Stimulated activated naive CD4-positive, alpha-beta T cell treated with Interleukin-2 at 50 U/mL for 16 hours (primary cell): ENCODE measurements at places on chromosomes 11 and 22.

DNA sequence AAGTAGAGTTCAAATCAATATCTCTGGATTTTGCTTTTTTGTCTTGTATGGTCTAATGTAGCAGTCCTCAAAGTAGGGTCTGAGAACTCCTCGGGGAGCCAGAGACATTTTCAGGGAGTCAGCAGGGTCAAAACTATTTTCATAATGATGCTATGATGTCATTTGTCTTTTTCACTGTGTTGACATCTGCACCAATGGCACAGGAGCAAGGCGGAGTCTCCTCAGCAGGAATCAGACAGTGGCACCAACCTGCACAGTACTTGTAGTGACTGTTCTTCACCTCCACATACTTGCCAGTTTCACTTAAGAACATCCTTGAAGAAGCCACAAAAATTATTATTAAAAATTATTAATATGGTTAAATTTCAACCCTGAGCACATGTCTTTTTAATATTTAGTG, 14.9 kb upstream of the FXYD6 start:
- no peak for DNase-seq

GRCh38 chr11:102476812-102477211, 24.2 kb upstream of the TMEM123 start:
- no peak for DNase-seq

DNA sequence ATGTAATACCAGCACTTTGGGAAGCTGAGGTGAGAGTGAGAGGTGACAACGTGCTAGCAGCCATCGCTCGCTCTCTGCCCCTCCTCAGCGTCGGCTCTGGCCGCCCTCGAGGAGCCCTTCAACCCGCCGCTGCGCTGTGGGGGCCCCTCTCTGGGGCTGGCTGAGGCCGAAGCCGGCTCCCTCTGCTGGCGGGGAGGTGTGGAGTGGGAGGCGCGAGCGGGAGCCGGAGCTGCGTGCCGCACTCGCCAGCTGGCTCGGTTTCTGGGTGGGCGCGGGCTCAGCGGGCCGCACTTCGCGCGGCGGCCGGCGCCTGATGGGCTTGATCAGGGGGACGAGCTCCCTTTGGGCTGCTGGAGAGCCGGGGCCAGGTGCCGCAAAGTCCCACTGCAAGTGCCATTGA, 98.9 kb upstream of the UBASH3B start:
- DNase-seq: no peak

DNA sequence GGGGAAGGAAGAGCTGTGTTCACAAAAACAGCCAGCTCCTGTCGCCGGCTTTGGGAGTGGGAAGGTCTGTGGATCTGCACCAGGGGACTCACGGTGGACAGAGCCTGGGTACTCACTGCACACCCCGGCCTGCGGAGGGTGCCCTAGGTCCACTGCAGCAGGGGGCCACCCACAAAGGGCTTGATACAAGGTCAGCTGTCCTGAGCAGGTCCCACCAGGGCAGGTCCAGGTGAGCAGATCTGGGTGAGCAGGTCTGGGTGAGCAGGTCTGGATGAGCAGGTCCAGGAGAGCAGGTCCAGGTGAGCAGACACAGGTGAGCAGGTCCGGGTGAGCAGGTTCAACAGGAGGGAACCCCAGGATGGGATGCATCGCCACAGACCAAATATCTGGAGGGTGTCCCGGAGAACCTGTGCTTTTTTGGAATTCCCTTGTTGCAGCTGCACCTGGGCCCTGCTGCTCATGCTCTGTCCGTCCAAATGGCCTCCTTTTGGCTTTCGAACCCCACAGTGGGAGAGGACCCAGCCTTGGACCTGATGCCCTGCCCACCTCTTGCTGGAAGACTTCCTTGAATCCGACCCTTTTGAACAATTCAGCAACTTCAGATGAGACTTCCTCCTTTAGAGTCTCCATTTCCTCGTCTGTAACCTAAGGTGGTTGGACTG, 485.3 kb downstream of the TBC1D22A start:
- no peak for DNase-seq

GRCh38 chr11:65633390-65634108, 4.4 kb upstream of the SIPA1 start:
- no peak for DNase-seq

- no peak for DNase-seq
These were observed 3.0 kb downstream of the MUS81 start for GRCh38 chr11:65862941-65863888.
